SHP77 (cell line): ENCODE measurements at places on chromosomes 7 and 10.

GRCh38 chr7:41378156-41378555, 324.7 kb downstream of the INHBA start:
- DNase-seq: no peak

DNA sequence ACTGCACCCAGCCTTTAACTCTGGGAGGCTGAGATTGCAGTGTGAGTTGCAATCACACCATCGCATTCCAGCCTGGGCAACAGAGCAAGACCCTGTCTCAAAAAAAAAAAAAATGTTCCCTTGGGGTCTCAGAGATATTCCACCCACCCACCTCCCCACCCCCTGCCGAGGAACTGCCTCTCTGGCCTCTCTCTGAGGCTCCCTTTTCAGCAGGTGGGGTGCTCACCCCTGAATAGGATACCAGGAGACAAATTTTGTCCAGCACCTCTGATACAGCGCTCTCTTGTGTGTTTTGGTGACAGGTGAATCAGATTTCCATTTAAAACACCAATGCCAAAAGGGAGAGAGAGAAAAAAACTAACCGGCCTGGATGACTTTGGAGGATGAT, 92.6 kb upstream of the KIF5B start:
- DNase-seq: no peak

- no peak for DNase-seq
These were observed 113.6 kb upstream of the SEM1 start for GRCh38 chr7:96823274-96823673.

DNA sequence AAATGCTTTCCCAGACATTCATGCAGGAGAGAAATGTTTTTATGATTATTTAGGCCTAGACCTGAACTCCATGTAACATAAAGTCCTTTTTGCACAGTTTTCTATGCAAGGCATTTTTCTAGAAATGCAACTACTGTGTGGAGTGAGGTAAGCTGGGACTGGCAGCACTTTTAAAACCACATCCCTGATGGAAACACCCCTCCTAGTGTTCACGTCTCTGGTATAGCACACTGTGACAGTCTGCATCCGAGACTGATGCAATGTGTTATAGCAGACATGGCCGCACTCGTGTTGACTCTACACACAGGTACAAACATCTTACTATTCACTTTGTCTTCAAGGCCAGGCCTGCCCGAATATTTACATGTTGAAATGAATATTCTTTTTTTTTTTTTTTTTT, 19.3 kb upstream of the ERCC6 start:
- DNase-seq: no peak

GRCh38 chr10:59037018-59037389, 139.4 kb upstream of the PHYHIPL start:
- DNase-seq: no peak

DNA sequence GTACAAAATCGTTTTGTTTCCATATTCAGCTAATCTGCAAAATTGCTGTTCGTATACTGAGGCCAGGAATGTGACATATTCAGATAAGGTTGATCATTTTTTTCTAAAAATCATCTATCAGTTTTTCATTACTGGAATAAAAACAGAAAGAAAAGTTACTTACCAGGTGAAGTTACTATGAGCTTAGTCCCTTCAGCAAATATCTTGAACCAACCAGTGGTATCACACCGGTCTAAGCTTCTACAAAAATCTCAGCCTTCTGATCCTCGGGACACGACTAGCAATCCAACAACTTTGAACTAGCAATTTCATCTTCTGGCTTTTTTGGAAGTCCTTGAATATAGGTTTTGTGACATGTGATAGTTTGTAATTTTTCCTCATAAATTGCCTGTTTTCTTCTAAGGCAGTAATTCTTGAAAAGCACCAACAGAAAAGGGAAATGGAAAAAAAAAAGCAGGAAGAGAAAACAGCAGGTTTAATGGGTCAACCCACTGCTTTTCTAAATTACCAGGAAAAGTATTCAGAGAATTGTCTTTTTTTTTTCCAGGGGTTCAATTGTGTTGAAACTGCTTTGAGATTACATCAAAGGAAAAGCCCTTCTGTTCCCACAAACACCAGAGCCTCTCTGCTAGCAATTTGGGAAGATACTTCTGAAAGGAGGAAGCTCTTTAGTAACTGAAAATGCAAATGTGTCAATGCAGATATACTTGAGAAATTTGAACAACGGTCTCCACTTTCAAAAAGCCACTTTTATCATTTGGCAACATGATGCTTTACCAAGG, 2.9 kb upstream of the TARP start:
- DNase-seq: no peak

GRCh38 chr7:88115816-88116215, 104.0 kb downstream of the SRI start:
- no peak for DNase-seq

GRCh38 chr7:92609921-92610518, 19.8 kb upstream of the FAM133B start:
- no peak for DNase-seq

- no peak for DNase-seq
These were observed 54.5 kb downstream of the CAV1 start for GRCh38 chr7:116579322-116579721.

- no peak for DNase-seq
These were observed 69.9 kb upstream of the FGL2 start for GRCh38 chr7:77269360-77270093.

DNA sequence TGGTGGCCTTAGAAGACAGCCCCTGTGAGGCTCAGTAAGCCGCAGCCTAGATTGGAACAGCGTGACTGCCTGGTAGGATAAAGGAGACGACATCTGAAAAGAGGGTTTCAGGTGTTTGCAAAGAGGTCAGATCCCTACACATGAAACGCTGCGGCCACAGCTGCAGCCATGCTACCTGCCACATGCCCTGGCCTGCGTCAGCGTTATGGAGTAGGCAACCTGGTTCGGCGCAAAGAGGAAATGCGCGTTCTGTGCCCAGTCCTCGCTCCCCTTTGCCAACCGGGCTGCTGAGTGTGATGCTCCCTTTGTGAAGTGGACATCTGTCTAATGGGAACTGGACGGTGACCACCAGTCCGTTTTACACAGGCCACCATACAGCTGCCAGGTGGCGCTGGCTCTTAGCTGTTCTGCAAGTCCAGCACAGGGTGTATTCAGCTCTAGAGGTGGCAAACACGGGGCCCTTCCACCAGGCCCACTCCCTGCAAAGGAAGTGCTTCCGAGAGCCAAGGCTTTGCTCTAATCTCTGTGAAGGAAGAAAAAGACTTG, 160.3 kb downstream of the CELF2 start:
- DNase-seq: no peak

GRCh38 chr7:2010101-2010500, 222.6 kb downstream of the MAD1L1 start:
- DNase-seq: no peak

DNA sequence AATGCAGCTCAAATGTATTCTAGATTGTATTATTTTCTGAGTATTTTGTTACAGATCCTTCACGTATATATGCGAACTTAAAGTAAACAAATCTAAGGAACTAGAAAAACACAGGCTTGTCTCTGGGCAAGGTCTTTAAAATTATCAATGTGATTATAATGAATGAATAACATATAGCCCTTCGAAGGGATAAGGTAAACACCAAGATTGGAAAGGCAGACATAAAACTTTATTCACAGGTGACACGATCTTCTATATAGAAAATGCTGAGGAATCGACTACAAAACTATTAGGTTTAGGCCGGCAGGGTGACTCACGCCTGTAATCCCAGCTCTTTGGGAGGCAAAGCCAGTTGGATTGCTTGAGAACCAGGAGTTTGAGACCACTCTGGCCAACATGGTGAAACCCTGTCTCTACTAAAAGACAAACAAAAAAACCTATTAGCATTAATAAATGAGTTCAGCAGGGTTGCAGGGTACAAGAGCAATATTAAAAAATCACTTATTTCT, 80.4 kb downstream of the CNNM2 start:
- no peak for DNase-seq

DNA sequence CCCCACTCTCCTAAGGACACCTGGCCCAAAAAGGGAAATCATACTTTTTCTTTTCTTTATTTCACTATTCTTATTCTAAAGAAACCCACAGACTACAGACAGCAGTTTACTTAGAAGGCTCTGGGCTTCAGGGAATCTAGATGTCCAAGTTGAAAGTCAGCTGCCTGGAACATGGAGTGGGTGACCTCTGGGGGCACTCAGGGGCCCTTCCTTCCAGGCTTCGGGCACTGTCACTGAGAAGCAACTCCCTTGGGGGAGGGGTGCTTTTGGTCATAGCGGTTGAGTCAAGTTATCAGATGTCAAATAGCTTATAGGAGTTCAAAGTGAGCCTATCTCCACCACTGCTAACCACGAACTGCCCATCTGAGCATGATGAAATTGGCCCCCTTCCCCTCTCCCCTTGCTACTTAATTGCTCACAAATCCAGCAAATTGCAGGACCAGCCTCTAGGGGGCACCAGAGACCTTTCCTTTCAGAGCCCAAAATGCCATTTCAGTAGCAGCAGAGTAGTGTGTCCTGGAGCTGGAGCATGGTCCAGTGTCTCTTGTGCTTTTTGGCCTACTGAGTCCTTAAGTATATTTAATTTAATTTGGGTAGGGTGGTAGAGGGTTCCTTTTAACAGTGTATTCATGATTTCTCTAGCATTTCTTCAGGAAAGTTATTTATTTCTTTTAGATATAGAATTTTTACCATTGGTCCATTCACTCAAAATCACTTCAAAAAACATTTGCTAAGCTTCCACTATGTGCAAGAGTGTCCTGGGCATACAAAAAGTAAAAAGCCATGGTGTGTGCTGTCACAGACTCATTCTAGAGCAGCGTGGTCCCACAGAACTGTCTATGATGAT, 463.8 kb downstream of the KCNMA1 start:
- DNase-seq: peak; percentile 35

DNA sequence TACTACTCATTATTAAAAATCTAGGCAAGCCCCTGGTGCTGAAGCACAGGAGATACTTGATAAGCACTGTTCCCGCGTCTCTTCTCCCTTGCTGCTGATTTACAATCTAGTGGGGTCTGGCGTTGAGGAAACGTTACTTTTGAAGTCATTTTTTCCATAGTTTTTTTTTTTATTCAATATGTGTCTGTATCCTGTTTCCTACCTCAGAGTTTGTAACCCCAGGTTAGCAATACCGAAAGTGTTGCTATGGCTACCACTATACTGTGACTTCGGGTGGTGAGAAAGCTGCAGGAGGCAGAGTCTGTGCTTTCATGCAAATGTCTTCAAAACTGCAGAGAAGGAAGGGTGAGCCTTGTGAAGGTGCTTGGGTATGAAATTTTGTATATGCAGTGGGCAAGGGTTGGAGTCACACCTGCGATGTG, 458.8 kb upstream of the GHITM start:
- no peak for DNase-seq

DNA sequence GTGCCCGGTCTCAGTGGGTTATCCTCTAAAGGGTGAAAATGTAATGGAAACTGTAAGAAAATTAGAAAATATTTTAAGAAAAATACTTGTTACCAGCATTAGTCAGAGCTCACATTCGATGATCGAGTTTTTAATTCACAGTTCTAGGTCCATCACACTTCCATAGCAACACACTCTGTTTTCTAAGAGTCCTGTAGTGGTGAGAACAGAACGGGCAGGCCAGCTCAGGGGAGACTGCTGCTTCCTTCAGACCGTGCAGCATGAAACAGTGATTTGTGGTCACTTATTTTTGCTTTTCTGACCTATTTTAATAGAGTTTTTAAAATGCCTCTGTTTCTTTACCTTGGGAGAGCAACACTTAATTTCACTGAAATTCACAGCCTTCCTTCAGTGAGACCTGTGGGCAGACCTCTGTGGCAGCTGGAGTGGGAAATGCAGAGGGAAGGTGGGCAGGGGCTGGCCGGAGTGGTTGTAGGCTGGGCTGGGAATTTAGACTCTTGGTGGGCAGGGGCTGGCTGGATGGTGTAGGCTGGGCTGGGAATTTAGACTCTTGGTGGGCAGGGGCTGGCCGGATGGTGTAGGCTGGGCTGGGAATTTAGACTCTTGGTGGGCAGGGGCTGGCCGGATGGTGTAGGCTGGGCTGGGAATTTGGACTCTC, 1.5 kb downstream of the SUN1 start:
- no peak for DNase-seq

- DNase-seq: no peak
These were observed 34.5 kb downstream of the PPIF start for GRCh38 chr10:79381804-79382221.

DNA sequence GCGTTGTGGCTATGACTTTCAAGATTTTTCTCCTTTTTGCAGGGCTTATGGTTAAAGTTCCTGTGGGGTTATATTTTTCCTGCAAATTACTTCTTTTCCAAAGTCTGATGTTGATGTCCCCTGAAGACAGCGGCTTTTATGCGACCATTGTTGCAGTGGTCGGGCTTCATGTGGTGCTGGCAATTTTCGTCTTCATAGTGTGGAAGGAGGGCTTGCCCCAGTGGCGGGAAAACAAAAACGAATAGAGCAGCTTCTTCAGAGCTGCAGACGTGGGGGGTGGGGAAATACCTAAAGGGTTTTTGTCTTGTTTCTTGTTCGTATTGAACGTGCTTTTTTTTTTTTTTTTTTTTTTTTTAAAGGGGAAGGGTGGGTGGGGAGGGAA, 53.8 kb downstream of the MCMBP start:
- no peak for DNase-seq

DNA sequence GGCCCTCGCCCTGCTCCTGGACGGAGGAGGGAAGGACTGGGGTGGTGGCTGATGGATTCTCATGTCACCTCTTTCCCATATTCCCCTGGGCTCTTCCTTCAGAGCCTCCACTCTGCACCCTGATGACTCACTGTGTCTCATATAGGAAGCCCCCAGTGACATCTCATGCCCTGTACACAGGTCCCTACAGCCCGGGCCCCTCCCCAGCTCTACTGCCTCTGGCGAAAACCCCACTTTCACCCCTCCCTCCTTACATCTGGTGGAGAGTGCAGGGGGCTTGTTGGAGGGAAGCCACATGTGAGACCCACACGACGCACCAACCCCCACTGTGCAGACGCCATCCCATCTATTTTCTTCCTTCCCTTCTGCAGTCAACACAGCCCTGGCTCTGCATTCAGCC, 72.8 kb upstream of the ZNF479 start:
- no peak for DNase-seq

DNA sequence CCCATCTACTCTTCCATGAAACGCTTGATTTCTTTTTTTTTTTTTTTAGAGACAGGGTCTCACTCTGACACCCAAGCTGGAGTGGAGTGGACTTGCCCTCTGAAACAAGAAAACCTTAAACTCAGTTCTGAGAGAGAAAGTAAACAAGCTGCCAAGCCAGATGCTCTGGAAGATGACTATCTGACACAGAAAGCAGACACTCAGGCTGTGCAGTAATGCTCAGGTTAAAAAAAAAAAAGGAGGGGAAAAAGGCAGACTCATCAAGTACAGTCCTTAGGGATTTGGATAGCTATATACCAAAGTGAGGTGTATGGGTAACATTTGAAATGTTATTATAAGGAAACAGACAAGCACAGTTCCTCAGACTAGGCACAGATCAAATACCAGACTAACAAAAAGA, 80.5 kb downstream of the IDE start:
- DNase-seq: no peak

GRCh38 chr7:46603296-46603752, 682.3 kb upstream of the IGFBP3 start:
- DNase-seq: no peak

GRCh38 chr7:27747589-27748368, 7.8 kb downstream of the TAX1BP1 start:
- no peak for DNase-seq
